ENCODE measurements at places on chromosomes 2 and 18. TPM values are rescaled to one million over a fixed set of nuclear protein-coding genes. Genes with fewer than 3 reads are reported as not detected.

The DSEL gene
- total RNA-seq, result 6.0 TPM

The ITPRID2 gene
- 145 TPM for total RNA-seq

The FBLN7 gene
- 1.5 TPM for total RNA-seq

The SPIRE1 gene
- 63.8 TPM for total RNA-seq

The CNTNAP5 gene
- not detected for total RNA-seq

The DIPK1C gene
- not detected for total RNA-seq

The CKAP2L gene
- 0.83 TPM for total RNA-seq

The MC5R gene
- not detected for total RNA-seq

The CCDC142 gene
- total RNA-seq, result 13.0 TPM

The HOXD1 gene
- not detected for total RNA-seq

The BOD1L2 gene
- total RNA-seq, result not detected

Data from mammary epithelial cell (primary cell).